Activated CD4-positive, alpha-beta T cell treated with anti-CD3 and anti-CD28 coated beads for 1 hour (primary cell): ENCODE measurements at places on chromosomes 2 and 18.

DNA sequence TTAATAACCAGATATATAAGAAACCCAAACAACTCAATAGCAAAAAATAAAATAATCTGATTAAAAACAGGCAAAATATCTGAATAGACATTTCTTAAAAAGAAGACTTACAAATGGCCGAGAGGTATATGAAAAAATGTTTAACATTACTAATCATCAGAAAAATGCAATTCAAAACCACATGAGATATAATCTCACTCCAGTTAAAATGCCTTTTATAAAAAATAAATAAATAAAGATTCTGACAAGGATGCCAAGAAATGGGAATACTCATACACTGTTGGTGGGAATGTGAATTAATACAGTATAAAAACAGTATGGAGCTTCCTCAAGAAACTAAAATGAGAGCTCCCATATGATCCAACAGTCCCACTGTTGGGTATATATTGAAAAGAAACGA, 33.9 kb upstream of the BMP10 start:
- no peak for DNase-seq

DNA sequence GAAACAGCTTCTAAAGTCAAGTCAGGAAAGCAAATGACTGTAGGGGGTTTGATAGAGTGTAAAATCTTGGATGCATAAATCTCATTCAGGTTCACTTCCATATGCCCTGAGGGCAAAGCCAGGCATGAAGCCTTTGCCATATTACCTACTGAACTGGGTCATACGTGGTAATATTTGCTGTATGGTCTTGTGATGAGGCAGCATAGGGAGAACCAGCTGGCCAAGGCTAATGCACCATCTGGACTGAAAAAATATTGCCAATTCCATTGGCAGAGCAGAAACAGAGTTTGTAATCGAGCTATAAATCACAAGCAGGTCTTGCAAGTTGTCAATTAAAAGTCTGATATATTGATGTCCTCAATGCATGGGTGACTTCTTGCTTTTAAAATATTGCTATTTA, 243.8 kb downstream of the ERBB4 start:
- DNase-seq: no peak

DNA sequence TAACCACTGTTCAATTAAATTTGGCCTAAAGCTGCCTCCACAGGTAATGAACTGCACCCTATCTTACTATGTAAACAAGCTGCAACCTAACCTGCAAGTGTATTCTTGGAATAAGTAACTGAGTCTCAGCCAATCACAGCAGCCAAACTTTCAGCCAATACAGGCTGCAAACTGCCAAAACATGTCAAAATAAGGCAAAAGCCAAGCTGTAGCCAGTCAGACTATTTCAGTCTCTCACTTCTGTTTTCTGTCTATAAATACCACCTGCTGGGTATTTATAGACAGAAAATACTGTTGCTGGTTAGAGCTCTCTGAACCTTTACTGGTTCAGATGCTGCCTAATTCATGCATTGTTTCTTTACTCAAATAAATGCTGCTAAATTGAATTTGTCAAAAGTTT, 14.3 kb downstream of the C2orf76 start:
- DNase-seq: no peak

GRCh38 chr18:33123862-33124518, 316.5 kb downstream of the CCDC178 start:
- DNase-seq: no peak

DNA sequence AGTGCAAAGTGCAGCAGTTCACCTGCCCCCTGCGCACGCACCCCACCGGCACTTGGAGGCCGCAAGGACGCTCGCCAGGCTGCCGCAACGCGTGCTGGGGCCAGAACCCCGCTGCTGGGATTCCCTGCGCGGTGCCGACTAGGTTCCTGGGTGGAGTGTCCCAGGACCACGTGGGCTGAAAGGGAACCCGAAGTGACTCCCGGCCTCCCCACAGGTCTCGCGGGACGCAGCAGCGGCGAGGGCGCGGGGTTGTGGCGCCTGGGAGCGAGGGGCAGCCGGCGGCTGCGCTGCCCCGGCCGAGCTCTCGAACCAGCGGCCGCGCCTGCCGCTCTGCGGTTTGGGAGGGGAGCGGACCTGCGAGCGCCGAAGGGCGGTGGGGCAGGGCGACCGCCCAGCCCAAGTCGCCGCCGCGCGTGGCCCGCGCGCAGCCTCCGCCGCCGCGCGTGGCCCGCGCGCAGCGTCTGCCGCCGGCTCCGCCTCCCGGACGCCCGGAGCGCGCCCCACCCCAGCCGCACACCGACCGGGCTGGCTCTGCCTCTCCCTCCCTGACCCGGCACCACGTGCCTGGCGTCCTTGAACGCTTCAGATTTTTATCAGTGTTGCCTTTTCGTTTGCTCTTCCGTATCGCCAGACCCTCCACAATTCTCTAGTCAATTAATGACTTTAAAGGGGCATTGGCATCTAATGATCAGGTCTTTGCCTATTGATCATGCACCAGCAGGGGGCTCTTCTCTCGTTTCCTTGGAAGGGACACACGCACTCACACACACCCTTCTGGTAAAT, at the start of gene FTCDNL1:
TSS of gene FTCDNL1 (minus strand) at position 475 of the 783 bp plus-strand sequence. CDS start 2,230 bp downstream, outside the sequence.
- DNase-seq: peak; percentile 47

DNA sequence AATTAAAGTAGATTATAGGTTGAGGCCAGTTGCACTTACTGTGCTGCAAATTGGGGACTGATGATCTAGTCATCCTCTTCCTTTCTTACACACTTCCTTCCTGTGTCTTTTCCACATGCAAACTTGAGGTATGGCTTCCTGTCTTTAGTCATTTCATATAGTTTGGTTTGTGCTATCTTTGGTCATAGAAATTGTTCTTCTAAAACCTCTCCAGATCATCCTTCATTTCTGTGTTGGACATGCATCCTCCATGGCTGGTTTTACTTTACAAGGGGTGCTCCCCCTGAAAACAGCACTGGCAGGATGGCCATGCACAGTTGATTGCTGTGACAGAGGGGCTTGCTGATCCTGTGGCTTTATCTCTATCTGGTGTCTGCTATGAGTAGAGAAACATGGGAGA, 36.5 kb downstream of the MGAT5 start:
- no peak for DNase-seq

DNA sequence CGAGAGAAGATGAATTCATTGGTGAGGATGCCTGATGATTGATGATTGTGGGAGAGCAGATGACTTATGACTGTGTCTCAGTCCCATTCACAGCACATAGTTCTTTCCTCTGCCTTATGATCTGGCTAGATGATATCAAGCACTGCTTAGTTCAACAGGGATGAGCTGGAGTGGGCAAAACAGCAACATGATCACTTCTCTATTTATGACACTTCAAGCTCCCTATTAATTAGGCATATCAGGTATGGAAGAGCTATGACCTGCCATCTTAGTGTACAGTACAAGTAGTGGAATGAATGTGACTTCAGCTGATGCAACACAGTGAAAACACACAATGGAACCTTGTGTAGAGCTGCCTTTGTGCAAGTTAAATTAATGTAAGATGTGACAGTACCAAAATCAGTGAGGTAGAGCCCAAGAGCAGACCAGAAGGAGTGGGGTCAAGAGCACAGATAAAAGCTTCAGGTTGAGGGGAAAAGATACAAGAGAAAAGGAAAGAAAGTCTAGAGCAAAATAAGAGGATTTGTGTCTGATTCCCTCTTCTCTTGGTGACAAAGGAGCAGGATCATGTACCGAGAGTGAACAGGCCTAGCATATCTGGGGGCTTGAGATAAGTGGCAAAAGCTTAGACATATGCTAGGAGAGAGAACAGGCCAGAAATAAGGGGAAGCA, 93.0 kb upstream of the MYO3B start:
- DNase-seq: no peak

DNA sequence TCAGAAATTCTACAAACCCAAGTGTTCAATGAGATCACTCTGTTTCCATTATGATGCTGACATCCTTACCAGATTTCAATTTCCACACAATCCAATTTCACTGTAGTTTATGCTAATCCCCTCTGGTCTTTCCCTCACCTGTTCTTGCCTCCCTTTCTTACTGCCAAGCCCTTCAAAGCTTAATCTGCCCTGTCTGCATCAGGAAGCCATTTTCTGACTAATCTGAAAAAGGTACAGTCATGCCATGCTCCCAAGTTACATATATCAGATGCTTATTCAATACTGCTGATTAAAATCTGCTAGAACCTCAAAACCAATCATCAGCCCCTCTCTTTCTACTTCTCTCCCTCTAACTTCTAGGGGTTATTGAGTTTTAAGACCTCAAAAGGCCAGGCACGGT, 8.9 kb downstream of the KRTCAP3 start:
- no peak for DNase-seq

DNA sequence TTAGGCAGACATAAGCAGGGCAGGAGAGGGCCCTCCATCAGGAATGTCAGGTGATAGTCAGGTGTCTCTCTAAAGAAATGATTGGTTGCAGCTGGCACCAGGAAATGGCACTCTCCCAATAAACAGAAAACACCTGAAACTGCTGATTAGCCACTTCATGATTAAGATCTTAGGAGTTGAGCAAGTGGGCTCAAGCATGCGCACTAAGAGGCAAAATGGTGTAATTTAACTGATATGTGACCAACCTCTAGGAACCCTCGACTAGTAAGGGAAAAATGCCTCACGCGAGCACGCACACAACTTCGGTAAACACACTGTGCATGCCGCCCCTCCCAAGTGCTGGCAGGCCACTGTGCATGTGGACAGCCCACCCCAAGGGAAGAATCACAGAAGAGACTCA, 23.8 kb upstream of the SLC35G4 start:
- DNase-seq: no peak

- no peak for DNase-seq
Observed at GRCh38 chr2:54767921-54768320, 44.5 kb downstream of the EML6 start.

GRCh38 chr2:236940916-236941520, 144.7 kb upstream of the COPS8 start:
- no peak for DNase-seq

DNA sequence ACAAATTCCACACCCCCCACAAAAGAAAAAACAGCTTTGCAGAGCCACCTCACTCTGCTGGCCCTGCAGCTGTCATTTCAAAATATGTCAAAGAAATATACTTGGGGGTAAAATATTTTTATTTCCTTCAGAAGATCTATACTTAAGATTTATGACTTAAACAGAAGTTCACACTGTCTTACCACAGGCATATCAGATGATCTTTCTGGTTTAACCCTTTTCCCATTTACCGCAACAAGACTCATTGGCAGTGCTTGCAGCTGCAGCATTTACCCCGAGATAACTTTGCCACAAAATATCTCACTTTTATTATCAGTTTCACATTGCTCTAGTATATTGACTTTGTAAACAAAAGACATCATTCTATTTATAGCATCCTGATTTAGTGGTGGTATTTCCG, 21.6 kb upstream of the SLC35G4 start:
- no peak for DNase-seq

DNA sequence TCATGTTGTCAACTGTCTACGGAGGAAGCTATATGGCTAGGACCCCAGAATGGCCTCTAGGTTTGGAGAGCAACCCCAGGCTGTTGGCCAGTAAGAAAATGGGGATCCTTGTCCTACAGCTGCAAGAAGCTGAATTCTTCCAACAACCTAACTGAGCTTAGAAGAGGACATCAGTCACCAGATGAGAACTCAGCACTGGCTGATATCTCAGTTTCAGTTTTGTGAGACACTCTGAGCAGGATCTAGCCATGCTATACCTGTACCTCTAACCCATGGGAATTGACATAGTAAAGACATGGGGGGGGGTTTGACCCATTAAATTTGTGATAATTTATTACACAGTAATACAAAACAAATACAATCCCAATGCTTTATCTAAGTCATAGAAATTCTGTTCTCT, 312.5 kb downstream of the ERBB4 start:
- DNase-seq: no peak

DNA sequence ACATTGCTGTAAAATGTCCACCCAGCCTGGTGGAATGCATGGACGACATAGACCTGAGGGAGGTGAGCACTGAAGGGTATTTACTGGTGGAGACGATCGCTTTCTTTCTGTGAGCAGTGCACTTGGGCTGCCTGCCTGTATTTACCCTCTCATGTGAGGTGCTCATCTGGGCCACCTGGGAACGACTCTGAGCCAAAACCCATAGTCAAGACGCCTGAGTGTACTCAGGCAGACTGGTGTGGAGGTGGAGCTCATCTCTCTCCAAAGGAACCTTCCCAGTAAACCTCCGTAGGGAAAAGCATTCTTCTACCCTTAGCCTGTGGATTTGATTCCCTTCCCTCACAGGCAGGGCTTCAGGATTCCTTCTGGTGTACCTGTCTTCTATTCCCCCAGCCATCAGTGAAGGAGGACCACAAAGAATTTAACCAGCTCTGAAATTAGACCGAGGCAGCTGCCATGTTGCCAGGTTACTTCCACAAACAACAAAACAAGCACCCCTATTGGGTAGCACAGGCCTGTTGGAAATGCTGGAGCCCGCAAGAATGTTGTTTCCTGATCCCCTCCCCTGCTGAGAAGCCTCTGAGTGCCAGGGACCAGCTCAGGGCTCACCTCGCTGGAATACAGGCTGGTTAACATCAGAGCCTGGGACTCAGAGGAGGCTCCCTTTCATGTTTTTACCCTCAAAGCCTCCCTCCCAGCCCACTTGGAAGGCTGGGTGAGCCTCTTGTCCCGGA, 47.5 kb upstream of the TXNDC2 start:
- no peak for DNase-seq

GRCh38 chr18:49618742-49619681, 57.2 kb downstream of the LIPG start:
- no peak for DNase-seq

- no peak for DNase-seq
Observed at GRCh38 chr2:208657468-208657867, 250.9 kb downstream of the PTH2R start.

GRCh38 chr2:26184555-26185303, 11.8 kb downstream of the GAREM2 start:
- DNase-seq: peak; percentile 80

- no peak for DNase-seq
Observed at GRCh38 chr2:205245652-205246051, 436.6 kb upstream of the NRP2 start.

DNA sequence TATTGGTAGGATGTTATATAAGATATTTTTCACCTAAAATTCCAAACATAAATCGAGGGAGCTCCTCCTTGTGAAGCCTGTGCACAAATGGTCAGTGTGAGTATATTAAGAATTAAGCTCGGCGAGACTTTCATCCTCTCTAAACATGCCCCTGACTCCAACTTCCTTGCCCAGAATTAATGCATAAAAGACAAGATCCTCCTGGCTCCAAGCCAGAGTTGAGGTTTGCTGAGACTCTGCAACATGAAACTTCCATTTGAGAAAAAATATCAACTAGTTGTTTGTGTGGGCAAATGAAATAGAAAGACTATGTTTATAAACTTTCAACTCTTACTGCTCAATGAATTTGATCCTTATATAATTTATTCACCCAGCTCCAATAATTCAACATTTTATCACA, 68.1 kb downstream of the CCDC178 start:
- no peak for DNase-seq

DNA sequence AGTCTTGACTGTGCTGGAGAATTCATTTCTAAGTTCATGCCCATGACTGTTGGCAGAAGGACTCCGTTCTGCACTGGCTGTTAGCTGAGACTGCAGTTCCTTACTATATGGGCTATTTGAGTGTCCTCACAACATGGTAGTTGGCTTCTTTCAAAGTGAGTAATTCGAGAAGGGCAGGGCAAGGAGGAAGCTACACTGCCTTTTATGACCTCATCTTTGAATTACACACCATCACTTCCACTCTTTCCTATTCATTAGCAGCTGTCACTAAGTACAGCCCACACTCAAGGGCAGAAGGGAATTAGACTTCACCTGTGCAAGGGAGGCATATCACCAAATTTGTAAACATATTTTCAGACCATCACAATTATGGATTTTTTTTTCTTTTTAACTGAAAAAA, 55.9 kb upstream of the EPAS1 start:
- no peak for DNase-seq

GRCh38 chr2:50491541-50492476, 540.1 kb downstream of the NRXN1 start:
- no peak for DNase-seq
